ENCODE measurements at places on chromosomes 12 and 14. TPM values are rescaled to one million over a fixed set of nuclear protein-coding genes. Genes with fewer than 3 reads are reported as not detected.

Gene CEP170B
- 2.5 TPM for total RNA-seq

Gene NANOG
- total RNA-seq: not detected

Gene SERPINA12
- total RNA-seq: not detected

Gene MIP
- not detected for total RNA-seq

Gene LYZ
- total RNA-seq: not detected

Gene RHEBL1
- 9.5 TPM for total RNA-seq

Gene IL31
- not detected for total RNA-seq

Gene HAL
- 0.74 TPM for total RNA-seq

All from activated CD8-positive, alpha-beta T cell treated with anti-CD3 and anti-CD28 coated beads, Interleukin-2, amount 10 ng/mL, durations not matched to agents 7 days and 5 days (primary cell).